ENCODE measurements at places on chromosomes 12 and 14.

DNA sequence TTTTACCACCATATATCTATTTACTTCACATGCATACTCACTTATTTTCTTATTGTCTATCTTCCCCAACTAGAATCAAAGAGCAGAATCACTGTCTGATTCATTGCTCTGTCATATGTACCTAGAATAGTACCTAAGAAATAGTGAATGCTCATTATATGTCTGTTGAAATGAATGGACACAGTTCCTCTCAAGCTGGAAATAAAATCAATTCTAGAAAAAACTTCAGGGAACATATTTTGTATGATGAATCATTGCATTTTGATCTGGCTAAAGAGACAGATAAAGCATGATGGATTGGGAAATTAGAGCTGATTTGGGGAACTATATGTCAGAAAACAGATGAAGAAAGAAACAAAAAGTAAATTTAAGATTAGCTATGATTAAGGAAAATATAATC is 623.3 kb downstream of the C12orf50 start:
- H3K4me1 ChIP-seq: no peaks in the 10 kb centered on the region
- no peak overlapping the region for H3K4me3 ChIP-seq
- no peaks in the 10 kb centered on the region for H3K36me3 ChIP-seq
- no peak overlapping the region for H3K27ac ChIP-seq

- peaks cover 7% of the 10 kb centered on the region for H3K4me1 ChIP-seq
- no peak overlapping the region for H3K4me3 ChIP-seq
- no peaks in the 10 kb centered on the region for H3K36me3 ChIP-seq
- no peak overlapping the region for H3K27ac ChIP-seq
- no peaks in the 10 kb centered on the region for H3K27me3 ChIP-seq
These were observed 3.5 kb downstream of the AICDA start for GRCh38 chr12:8609061-8609570.

GRCh38 chr14:52863334-52863700 is 71.9 kb upstream of the GNPNAT1 start:
- no peaks in the 10 kb centered on the region for H3K27me3 ChIP-seq
- H3K27ac ChIP-seq: no peak overlapping the region
- no peaks in the 10 kb centered on the region for H3K36me3 ChIP-seq
- H3K4me1 ChIP-seq: no peaks in the 10 kb centered on the region
- H3K4me3 ChIP-seq: no peak overlapping the region

DNA sequence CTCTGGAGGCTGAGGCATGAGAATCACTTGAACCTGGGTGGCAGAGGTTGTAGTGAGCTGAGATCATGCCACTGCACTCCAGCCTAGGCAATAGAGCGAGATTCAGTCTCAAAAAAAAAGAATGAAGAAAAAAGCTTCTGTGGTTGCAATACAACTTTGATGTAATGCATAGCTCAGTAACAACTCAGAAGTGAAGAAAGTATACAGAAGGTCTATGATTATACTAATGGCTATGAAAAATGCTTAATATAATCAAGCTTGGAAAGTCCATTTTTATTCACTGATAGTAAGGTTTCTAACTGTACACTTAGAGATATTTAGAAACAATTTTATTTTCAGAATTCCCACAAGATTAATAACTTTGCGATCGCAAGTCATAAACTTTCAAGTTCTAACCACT is 88.2 kb upstream of the FRMD6 start:
- H3K27ac ChIP-seq: no peak overlapping the region
- H3K27me3 ChIP-seq: no peaks in the 10 kb centered on the region
- no peak for DNase-seq
- H3K4me3 ChIP-seq: no peak overlapping the region
- H3K4me1 ChIP-seq: peaks cover 10% of the 10 kb centered on the region

- no peak overlapping the region for H3K27ac ChIP-seq
- H3K4me1 ChIP-seq: peaks cover 4% of the 10 kb centered on the region
- no peaks in the 10 kb centered on the region for H3K27me3 ChIP-seq
- DNase-seq: no peak
These were observed 6.0 kb upstream of the PCNX1 start for GRCh38 chr14:70901269-70901668.

DNA sequence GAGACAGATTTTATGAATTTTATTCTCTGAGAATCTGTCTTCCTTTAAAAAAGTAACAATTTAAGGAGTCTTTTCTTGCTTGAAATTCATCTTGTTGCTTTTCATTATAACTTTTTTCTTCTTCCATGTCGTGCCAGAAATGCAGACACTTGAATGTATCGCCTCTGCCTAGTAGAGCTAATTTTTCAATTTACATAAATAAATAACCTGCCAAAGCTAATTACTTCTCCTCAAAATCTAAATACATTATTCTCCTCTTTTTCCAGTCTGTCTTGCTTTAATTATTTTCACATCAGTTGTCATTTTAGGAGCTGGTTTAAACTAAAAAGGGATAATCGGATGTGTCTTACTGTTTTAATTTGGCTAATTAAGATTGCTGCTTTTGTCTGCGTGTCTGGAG is 711.1 kb upstream of the SEL1L start:
- no peaks in the 10 kb centered on the region for H3K27me3 ChIP-seq
- no peak overlapping the region for H3K27ac ChIP-seq
- H3K36me3 ChIP-seq: no peaks in the 10 kb centered on the region

- peaks cover 12% of the 10 kb centered on the region for H3K27me3 ChIP-seq
- H3K27ac ChIP-seq: no peak overlapping the region
- no peaks in the 10 kb centered on the region for H3K4me1 ChIP-seq
- DNase-seq: no peak
- no peak overlapping the region for H3K4me3 ChIP-seq
These were observed 564.8 kb downstream of the VRK1 start for GRCh38 chr14:97361958-97362357.

GRCh38 chr12:68667291-68667690 is 19.5 kb upstream of the NUP107 start:
- no peak overlapping the region for H3K4me3 ChIP-seq
- H3K27ac ChIP-seq: no peak overlapping the region
- no peaks in the 10 kb centered on the region for H3K27me3 ChIP-seq

DNA sequence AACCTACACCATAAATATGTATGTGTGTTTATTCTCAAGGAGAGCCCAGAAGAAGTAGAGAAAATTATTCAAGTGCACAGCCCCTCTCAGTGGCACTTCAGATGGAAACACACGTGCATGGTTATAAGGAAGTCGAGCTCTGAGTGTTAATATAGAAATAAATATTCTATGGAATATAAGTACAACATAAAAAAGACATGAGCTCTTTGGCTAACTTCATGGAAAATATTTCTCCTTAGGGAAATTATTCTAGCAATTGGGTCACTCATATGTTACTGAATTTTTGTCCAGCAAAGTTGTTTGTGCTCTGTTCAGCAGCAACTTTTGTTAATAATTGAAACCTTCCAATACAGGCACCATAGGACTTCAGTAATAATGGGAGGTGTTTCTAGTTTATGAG is 939.0 kb downstream of the LRFN5 start:
- no peaks in the 10 kb centered on the region for H3K36me3 ChIP-seq
- H3K4me3 ChIP-seq: no peak overlapping the region
- H3K4me1 ChIP-seq: no peaks in the 10 kb centered on the region
- DNase-seq: no peak
